ENCODE measurements at places on chromosomes 4 and X.

- DNase-seq: no peak
Observed at GRCh38 chr4:121989715-121990114, 37.9 kb upstream of the TRPC3 start.

- DNase-seq: peak; percentile 50
Observed at GRCh38 chrX:50747471-50747900, 66.5 kb downstream of the SHROOM4 start.

DNA sequence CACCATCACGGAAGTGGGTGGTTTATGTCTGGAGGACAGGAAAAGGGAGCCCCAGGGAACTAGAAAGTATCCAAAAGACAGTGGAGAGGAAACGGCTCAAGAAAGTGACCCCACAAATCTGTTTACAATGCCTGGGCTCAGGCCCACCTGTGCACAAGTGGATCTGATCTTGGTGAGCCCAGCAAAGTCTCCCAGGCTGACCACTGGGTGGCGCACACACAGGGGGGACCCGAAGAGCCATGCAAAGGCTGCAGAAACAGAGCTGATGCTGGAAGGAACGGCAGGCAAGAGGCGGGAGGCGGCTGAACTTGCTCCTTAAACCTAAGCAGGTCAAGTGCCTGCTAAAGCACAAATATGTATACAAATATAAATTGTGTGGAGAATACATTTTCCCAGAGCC is 9.6 kb downstream of the HAUS7 start:
- DNase-seq: no peak

GRCh38 chr4:168879188-168879587 is 130.9 kb downstream of the CBR4 start:
- no peak for DNase-seq

GRCh38 chrX:78283511-78283910 is 43.9 kb downstream of the CYSLTR1 start:
- no peak for DNase-seq

DNA sequence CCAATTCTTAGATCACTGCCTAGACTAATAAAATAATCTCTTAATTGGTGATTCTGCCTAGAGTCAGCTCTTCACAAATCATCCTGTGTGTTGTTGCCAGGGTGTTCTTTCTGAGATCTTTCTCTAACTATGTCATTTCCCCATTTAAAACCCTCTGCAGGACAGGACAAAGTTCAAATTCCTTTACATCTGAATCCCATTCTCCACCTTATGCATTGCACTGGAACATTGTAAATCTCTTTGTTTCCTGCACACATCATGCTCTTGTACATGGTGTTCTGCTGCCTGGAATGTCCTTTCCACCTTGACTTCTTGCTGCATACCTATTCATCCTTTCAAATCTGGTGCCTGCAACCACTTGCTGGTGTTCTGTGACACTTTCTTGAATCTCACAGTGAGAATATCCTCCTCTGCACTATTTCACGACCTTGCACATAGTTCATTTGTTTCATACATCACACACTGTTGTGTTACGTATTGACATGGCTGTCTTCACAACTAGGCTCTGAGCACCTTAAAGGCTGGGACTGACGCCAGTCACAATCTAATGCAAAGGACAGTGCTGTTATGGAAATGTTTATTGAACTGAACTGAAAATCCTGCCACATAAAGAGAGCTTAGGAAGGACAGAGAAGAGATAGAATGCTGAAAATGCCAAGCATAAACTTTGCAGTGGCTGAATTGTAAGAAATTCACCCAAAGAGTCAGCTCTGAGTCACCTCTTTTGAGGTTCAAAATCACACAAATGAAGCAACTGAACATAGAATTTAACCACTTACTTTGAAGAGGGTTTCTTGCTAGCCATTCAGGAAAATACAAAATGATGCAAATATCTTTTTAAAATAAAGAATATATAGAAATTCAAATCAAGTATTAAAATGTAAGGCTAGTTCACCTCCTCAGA is 26.4 kb upstream of the SMIM14 start:
- DNase-seq: peak; percentile 21

GRCh38 chr4:62030958-62031357 is 830.8 kb downstream of the ADGRL3 start:
- no peak for DNase-seq

GRCh38 chr4:14339715-14340114 is 662.6 kb upstream of the CPEB2 start:
- no peak for DNase-seq

GRCh38 chr4:156475322-156475721 is 496.3 kb downstream of the PDGFC start:
- DNase-seq: no peak

- no peak for DNase-seq
Observed at GRCh38 chr4:142373610-142374009, 472.5 kb downstream of the INPP4B start.

All from GM04503 (cell line).